ENCODE measurements at places on chromosomes 5 and 9.
A peak's percentile ranks its signal among the peaks of the same experiment; 100 is the strongest.

- no peak for DNase-seq
These were observed 6.3 kb upstream of the TNFSF15 start for GRCh38 chr9:114811966-114812636.

- DNase-seq = no peak
These were observed 463.7 kb downstream of the TMEM232 start for GRCh38 chr5:110262749-110263148.

DNA sequence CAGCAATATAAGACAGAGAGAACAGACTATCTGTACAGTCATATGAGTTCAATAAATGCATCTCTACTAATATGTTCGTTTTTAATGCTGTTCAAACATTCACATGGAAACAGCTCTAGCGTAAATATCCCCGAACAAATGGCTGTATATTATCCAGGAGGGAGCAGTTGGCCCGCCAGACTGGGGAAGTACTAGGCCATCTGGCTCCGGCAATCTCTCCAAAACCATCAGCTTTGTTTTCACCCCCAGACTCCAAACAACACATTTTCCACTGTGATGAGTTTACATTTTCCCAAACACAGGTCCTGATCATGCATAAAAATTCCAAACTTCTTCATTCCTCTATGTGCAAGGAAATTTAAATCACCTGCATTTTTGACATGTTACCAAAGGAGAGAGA lies 8.7 kb downstream of the EBF1 start:
- DNase-seq = no peak

- DNase-seq = no peak
These were observed 4.2 kb downstream of the CARNMT1 start for GRCh38 chr9:75023846-75024245.

- no peak for DNase-seq
These were observed 347.0 kb upstream of the ADAMTSL1 start for GRCh38 chr9:18126831-18127498.

GRCh38 chr5:150082889-150083288 lies 3.5 kb downstream of the CSF1R start:
- no peak for DNase-seq

- no peak for DNase-seq
These were observed 95.8 kb downstream of the DOCK2 start for GRCh38 chr5:169732841-169733240.

- DNase-seq = no peak
These were observed 57.8 kb downstream of the PARP8 start for GRCh38 chr5:50724262-50724661.

GRCh38 chr5:142957528-142957927 lies 187.4 kb downstream of the ARHGAP26 start:
- DNase-seq = no peak

GRCh38 chr9:71626395-71626794 lies 141.9 kb downstream of the CEMIP2 start:
- DNase-seq = no peak

GRCh38 chr5:144189800-144190429 lies 19.2 kb downstream of the KCTD16 start:
- peak; percentile 41 for DNase-seq

DNA sequence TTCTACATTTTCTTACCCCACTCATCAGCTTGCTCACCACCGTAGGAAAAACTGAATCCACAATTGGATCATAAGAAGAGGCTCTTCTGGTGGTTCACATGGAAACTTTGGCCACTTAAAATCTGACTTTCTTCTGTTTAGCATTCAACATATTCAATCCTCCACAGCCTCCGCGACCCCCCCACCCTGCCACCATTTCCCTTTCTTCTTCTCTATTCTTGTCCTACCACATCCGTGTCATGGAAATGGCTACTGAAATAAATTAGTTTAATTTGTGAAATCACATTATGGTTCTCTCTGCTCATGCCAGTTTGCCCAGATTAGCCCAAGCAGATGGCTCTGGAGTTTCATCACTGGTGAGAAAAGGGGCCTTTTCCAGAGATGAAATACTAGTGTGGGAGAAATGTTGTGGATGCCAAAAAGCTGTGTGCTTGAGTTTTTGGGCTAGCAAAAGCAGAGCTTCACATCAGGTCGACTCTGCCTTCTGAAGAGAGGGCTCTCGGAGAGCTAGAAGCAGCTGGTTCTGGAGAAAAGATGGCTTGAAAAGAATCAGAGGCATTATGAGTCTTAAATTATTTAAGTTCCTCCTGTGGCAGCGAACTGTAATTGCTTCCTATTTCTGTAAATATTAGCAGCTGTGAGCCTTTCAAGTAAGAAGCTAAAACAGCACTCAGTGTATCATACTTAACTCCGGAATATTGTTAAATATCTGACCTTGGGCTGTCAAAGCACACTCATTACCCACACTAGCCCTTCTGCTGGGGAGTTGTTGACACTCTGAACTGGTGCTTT lies 107.1 kb downstream of the MAT2B start:
- no peak for DNase-seq
